Amygdala (tissue), 56 donors: ENCODE measurements at places on chromosomes 5 and 9.

DNA sequence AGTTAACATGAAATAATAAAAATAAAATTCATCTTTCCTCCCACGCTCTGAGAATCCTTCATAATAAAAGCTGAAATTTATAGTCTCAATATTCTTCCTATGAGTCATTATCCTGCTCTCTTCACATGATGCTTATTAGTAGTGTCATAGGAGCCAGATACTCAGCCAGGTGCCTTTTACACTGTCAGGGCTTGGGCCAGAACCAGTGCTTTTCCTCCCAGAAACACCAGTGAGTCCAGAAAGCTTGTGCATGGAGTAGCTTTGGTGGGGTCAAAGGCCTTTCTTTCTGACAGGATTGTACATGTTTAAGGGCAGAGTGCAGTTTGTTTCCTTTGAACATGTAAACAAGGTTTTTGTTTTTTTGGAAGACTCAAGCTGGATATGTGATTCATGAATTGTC, 6.8 kb downstream of the LSM11 start:
- DNase-seq = no peak

GRCh38 chr9:117772960-117773359, 68.8 kb downstream of the TLR4 start:
- DNase-seq = no peak

DNA sequence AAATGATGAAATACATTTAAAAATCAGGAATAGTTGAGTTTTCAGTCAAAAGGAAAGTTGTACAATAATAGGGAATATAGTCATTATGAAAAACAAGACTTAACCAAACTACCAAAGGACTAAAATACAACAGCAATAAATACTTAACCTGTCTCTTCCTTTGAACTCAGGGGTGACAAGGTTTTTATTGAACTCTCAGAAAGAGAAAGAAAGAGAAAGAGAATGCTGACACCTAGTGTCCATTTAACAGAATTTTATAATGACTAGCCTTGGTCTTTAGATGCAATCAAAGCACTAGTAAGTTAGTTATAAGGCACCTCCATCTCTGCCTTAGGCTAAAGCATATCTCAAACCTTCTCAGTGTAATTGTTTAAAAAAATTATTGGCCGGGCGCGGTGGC, 47.5 kb downstream of the UIMC1 start:
- no peak for DNase-seq

DNA sequence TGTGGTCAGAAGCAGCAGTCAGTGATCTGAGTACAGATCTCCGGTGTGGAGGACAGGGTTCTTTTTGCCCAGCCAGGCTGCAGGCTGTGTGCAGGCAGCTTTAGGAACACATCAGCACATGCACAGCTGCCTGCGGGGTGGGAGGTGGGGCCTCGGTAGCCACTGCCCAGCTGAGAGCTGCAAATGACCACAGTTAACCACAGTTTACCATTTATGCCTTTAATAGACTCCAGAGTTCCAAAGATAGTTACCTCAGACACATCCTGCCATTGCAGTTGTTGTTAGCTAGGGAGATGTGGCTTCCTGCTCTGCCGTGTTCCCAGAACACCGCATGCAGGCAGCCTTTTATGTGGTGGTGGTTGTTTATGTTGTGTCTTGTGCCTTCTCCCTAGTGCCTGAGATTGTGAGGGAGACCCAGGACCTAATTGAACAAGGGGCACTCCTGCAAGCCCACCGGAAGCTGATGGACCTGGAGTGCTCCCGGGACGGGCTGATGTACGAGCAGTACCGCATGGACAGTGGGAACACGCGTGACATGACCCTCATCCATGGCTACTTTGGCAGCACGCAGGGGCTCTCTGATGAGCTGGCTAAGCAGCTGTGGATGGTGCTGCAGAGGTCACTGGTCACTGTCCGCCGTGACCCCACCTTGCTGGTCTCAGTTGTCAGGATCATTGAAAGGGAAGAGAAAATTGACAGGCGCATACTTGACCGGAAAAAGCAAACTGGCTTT, 10.2 kb downstream of the EXOC3 start:
- DNase-seq = no peak

GRCh38 chr9:117587263-117587662, 116.9 kb upstream of the TLR4 start:
- DNase-seq = no peak

DNA sequence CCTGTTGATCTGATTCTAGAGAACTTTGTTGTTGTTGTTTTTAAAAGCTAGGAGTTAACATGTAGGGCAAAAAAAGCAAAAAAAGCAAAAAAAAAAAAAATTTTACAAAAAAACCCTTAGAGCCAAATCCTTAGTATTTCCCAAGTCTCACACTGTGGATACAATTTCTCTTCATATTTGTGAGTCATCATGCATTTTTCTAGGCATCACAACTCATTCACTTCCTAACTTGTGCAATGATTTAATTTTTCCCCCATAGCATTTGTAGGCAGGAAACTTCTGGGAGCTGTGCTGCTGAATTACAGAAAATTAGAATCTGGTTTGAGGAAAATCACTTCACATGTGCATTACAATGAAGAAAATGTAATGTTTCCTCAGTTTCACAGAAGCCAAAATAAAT, 91.9 kb downstream of the MARCHF3 start:
- DNase-seq = no peak

DNA sequence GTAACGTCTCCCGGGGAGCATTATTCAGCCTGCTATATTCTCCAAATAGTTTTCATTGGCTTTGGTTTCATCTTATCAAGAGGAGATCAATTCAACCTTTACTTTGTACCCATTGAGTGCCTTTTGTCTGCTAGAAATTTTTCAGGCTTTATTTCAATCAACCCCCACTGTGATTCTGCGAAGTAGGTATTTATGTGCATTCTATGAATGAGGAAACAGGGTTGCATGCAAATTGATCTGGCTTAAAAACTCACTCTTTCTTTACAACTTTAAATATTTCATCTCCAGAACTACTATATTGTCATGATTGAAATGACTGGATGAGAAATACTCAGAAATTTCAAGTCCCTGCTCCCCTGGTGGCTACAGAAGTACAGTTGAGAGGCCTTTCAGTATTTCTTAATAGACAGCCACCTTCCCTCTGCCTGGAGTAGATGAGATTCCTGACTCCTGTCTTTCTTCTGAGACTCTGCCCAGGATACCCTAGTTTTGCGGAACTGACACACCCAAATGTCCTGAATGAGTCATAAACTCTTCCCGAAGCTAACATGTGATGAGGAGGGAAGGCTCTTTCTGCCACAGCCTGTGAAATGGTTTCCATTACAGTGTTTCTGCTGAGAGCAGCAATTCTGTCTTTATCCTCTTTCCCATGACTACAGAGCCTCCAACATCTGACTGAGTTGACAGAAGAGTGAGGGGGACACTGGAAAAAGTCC, 52.6 kb upstream of the TNC start:
- no peak for DNase-seq

DNA sequence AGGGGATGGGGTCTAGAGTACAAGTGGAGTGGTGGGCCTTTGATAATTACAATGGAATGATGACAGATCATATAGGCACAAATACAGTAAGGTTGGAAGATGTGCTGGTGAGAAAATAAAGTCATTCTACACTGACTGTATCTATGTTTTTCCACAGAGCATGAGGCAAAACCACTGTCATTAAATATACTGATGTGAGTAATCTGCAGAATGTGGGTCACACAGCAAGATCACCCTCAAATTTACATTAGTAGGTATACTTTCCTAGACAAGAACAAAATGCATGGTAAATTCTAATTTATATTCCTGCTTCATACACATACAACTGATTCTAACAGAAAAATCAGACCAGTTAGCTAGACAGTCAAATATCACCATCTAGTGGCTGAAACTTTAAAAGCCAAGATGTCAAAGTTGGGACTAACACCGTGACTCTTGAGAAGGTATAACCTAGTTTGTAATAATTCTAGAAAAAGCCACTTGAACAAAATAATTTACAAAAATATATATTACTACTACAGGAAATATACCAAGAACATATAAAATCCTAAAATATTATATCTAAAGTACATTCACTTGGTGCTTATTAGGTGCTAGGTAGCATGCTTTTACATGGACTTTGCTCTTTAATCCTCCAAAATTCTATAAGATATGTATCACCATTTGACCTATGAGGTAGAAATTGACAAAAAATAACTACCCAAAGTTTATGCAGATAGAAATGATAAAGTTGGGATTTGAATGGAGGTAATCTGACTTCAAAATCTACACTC, 19.5 kb downstream of the TTC33 start:
- DNase-seq = no peak

DNA sequence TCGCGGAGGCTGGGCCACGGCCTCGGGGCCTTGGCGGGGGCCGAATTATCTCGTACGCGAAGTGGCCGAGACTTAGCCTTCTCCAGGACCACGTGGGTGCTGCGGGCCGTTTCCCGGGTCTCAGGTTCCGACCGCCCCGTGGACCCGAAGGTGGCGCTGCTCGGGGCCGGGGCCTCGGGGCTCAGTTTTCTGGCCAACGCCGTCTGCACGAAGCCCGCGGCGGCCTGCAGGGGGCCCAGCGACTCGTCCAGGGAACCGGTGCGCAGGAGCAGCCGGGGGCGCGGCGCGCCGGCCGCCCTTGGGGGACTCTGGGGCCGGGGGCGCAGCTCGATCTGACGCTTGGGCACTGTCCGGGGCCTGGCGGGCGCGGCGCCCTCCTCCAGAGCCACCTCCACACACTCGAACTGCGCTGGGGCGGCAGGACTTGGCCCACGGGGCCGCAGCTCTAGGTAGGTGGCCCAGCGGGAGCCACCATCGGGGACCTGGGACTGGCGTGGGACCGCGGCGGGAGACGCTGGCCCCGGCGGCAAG, 716 bp downstream of the PROB1 start:
- no peak for DNase-seq

- DNase-seq = no peak
Measured at GRCh38 chr5:18553269-18553668, 919.0 kb downstream of the TAF11L14 start.

DNA sequence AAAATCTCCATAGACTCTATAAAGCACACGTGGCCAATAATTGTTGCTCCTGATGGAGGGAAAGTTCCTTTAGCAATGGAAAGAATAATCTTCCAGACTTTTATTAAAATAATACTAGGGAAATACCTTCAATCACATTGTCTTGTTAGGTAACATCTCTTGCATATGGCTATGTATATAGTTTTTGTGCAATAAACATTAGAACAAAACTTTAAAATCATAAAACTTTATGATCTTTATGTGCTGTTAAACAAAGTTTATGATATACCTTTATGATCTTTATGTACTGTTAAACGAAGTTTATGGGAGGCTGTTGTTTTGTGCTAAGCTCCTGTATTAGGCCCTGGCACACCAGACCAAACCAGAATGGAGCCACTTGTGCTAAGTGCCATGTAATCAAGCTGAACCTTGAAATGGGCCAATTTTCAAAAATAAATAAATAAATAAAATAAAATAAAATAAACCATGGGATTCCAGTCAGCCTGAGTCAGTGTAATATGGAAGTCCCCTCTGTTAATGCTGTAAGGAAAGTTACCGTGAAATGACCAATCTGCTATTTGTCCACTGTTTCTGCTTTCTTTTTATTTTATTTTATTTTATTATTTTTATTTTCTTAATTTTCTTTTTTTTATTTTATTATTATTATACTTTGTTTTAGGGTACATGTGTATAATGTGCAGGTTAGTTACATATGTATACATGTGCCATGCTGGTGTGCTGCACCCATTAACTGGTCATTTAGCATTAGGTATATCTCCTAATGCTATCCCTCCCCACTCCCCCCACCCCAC, 431.3 kb downstream of the SPATA31D1 start:
- DNase-seq = no peak

DNA sequence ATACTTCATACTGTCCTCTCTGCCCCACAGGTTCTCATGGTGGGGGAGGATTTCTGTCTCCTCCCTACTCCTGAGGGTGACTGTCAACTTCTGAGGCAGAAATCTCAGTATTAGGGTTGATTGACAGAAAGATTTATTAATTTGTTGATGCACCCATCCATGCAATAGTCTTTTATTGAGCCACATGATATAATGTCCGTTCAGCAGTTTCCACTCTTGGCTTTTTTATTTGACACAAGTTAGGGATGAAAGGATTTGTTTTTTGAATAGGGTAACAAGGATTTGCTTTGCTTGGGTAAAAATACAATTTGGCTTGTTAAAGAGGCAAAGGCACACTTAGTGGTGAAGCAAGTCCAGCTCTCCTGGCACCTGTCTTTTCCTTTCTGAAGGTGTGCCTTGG, 125.0 kb downstream of the ADAMTSL1 start:
- DNase-seq = no peak

DNA sequence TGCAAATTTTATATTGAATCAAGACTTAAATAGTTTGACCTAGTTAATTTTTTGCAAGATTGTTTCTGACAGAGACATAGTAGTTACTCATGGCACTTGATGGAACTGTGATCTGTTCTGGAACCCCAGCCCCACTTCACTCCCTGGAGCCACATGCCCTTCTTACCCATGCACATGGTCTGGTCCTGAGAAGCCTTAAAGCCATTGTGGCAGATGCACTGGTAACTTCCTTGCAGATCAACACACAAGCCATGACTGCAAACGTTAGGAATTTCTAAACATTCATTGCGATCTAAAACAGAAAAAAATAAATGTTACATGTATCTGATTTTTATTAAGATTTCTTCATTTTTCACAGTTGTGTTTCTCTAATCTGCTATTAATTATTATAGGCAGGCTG, 221.2 kb downstream of the SLC12A2 start:
- no peak for DNase-seq

- DNase-seq = no peak
Measured at GRCh38 chr5:109278141-109278540, 131.6 kb downstream of the PJA2 start.

- peak; percentile 94 for DNase-seq
Measured at GRCh38 chr9:36258208-36258995, at the start of gene GNE. TSS of gene GNE (minus strand) at chr9:36258448. CDS start at chr9:36249355, 9,093 bp downstream.

DNA sequence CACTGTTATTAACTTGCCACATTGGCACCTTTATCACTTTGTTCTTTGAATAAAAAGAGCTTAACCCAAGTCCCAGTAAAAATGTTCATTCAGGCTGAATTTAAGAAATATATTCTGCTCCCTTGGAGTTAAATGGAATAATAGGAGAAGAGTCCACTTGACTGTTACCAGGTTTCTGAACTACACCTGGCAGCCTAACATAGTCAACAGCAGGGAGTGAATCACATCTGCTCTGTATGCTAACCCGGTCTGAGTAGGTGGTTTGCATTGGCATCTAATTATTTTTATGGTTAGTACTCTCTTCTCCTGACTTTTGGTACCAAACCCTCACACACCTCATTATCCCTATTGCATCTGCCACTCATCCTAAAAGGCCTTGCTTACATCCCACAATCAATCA, 86.7 kb downstream of the STK32A start:
- DNase-seq = no peak

DNA sequence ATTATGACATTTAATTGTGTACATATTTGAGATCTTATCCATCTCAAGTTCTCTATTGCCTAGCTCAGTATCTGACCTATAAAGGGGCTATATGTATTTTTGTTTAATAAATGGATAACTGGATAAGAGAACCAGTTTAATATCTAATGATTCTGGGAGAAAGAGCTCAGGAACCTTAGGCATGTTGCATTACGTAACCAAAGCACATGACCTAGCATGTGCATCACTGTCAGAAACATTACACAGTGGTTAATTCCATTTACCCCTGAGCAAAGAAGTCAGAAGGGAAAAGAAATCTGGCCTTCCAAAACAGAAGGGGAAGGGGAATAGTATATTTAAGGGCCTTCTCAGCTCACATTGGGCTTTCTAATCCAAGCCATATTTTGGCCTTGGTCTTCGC, 12.3 kb downstream of the PAPPA start:
- DNase-seq = no peak
